ENCODE measurements at places on chromosomes 2 and 18. TPM values are rescaled to one million over a fixed set of nuclear protein-coding genes. Genes with fewer than 3 reads are reported as not detected.

GRCh38 chr2:155223781-155224406 lies 525.4 kb downstream of the KCNJ3 start:
- no peak overlapping the region for H3K4me3 ChIP-seq
- H3K4me1 ChIP-seq = no peaks in the 10 kb centered on the region
- H3K36me3 ChIP-seq = no peaks in the 10 kb centered on the region
- H3K27me3 ChIP-seq = no peaks in the 10 kb centered on the region

DNA sequence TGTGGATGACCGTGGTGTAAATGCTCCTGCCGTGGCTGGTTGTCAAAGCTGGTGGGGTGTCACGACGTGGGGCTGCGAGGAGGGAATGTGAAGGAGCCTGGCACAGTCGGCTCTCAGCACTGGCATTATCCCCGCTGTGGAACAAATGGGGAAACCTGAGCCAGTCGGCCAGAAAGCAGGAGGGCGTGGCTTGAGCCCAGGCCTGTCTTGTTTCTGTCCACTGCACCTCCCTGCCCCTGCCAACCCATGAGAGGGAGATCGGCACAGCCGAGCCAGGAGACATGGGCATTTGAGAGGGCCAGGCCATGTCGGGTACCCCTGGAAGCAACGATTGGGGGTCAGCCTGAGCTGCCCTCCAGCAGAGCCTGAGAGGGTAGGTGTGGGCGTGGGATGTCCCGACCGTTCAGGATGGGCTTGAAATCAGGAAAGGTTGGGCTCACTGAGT lies 44.5 kb downstream of the PDIA6 start:
- H3K4me1 ChIP-seq = no peaks in the 10 kb centered on the region
- no peaks in the 10 kb centered on the region for H3K27me3 ChIP-seq
- no peaks in the 10 kb centered on the region for H3K36me3 ChIP-seq
- DNase-seq = no peak
- H3K27ac ChIP-seq = no peak overlapping the region

- H3K36me3 ChIP-seq = no peaks in the 10 kb centered on the region
- H3K27me3 ChIP-seq = no peaks in the 10 kb centered on the region
- H3K27ac ChIP-seq = no peak overlapping the region
- peaks cover 9% of the 10 kb centered on the region for H3K4me1 ChIP-seq
- H3K4me3 ChIP-seq = no peak overlapping the region
- DNase-seq = no peak
Observed at GRCh38 chr2:113175736-113176695, 2.2 kb downstream of the PSD4 start.

GCG gene
- polyA plus RNA-seq = not detected

- H3K36me3 ChIP-seq = no peaks in the 10 kb centered on the region
- H3K4me1 ChIP-seq = no peaks in the 10 kb centered on the region
- H3K27ac ChIP-seq = no peak overlapping the region
- H3K4me3 ChIP-seq = no peak overlapping the region
- H3K27me3 ChIP-seq = no peaks in the 10 kb centered on the region
Observed at GRCh38 chr2:99794414-99794813, 304.6 kb upstream of the REV1 start.

SULT1C2 gene
- polyA plus RNA-seq = 1.3 TPM

GRCh38 chr2:96553176-96553956 lies 16.8 kb downstream of the ARID5A start:
- no peak overlapping the region for H3K27ac ChIP-seq
- peaks cover 8% of the 10 kb centered on the region for H3K4me1 ChIP-seq
- no peak overlapping the region for H3K4me3 ChIP-seq
- no peaks in the 10 kb centered on the region for H3K36me3 ChIP-seq
- H3K27me3 ChIP-seq = no peaks in the 10 kb centered on the region

DNA sequence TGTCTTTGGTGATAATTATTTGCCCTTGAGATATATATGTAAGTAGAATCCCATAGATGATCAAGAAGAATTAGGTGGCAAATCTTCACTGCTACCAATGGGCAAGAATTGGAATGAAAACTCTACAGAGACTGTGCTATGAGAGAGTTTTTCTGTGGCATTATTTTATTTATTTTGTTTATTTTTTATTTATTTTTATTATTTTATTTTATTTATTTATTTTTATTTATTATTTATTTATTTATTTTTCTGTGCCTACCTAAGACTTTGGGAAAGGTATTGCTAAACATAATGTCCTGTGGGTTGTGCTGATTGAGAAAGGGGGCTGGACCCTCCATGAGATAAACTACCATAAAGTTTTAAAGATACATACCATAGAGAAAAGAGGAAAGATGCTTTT lies 16.6 kb upstream of the NR4A2 start:
- no peaks in the 10 kb centered on the region for H3K4me1 ChIP-seq
- no peak overlapping the region for H3K4me3 ChIP-seq
- H3K27ac ChIP-seq = no peak overlapping the region
- no peaks in the 10 kb centered on the region for H3K27me3 ChIP-seq
- no peak for DNase-seq

- no peaks in the 10 kb centered on the region for H3K27me3 ChIP-seq
- no peak overlapping the region for H3K4me3 ChIP-seq
- no peak overlapping the region for H3K27ac ChIP-seq
- no peak for DNase-seq
Observed at GRCh38 chr2:232538671-232539070, 821 bp upstream of the CHRNG start.

DNA sequence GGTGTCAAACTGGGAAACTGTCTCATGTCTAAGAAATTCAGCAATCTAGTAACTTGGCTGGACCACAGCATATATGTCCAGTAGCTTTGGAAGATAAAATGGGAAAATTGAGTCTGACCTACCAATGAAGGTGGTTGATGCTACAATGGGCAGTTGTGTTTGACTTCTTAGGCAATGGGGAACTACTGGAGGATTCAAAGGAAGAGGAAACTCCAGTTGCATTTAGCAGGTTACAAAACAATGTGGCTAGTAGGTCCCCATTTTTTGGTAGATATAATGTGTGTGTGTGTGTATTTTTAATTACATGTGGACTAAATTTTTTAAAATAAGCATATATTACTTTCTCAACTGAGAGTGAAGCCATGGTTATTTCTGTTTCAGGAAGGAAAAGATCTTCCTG lies 427.7 kb downstream of the NBAS start:
- H3K4me1 ChIP-seq = no peaks in the 10 kb centered on the region
- DNase-seq = no peak
- no peaks in the 10 kb centered on the region for H3K27me3 ChIP-seq
- no peak overlapping the region for H3K27ac ChIP-seq
- H3K36me3 ChIP-seq = no peaks in the 10 kb centered on the region
- H3K4me3 ChIP-seq = no peak overlapping the region

VIL1 gene
- polyA plus RNA-seq = 1.6 TPM

NPPC gene
- polyA plus RNA-seq = 0.78 TPM

DNA sequence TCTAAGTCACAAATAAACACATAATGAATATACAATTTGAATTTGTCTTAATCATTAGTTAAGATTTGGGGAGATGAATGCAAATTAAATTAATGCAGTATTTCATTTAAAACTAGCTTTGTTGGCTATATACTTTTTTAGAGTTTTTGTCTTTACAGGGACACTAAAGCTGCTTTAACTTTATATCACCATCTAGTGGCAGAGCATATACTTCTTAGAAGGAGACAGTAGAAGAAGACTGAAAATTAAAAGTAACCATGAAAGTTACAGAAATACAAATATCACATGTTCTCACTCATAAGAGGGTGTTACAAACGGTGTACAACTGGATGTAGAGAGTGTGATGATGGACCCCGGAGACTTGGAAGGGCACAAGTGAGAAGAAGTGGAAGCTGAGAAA lies 268.3 kb upstream of the NETO1 start:
- H3K4me3 ChIP-seq = no peak overlapping the region
- no peaks in the 10 kb centered on the region for H3K36me3 ChIP-seq
- H3K4me1 ChIP-seq = no peaks in the 10 kb centered on the region

DNA sequence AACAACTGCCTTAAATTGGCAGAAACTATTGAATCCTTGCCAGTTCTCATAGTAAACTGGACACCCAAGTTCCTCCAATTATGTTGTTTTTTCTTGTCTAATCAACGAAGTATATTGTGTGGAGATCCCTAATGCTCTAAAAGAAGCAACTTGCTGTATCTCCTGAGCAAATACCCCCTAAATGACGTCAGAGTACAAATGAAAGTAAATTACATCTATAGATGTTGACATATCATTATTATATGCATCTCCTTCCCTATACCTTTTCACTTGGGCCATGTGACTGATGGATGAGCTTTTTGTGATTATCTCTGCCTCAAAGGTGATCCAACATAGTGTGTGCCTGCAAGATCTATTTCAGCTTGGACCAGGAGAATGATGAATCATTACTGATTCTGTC lies 159.4 kb downstream of the CCDC148 start:
- no peak overlapping the region for H3K4me3 ChIP-seq
- H3K27me3 ChIP-seq = no peaks in the 10 kb centered on the region
- H3K27ac ChIP-seq = no peak overlapping the region
- no peak for DNase-seq
- H3K36me3 ChIP-seq = no peaks in the 10 kb centered on the region
- H3K4me1 ChIP-seq = no peaks in the 10 kb centered on the region

DNA sequence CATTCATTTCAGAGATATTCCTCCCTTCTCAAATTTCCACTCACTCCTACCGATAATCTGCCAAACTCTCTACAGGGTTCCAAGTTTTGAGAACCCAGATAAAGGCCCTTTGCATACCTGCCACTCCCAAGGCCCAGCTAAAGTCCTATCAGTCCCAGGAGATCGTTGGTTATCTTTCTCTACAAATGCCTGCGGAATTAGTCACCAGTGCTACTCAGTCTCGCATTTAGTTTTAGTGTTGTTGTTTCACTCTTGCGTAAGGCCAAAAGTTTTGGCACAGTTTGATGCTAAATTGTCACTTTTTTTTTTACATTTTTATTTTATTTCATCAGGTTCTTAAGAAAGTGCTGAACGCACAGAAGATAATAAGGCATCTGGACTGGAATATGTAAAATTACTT lies 29.2 kb upstream of the SETBP1 start:
- no peaks in the 10 kb centered on the region for H3K4me1 ChIP-seq
- no peak overlapping the region for H3K27ac ChIP-seq
- no peaks in the 10 kb centered on the region for H3K27me3 ChIP-seq

GRCh38 chr2:128416109-128416785 lies 97.6 kb upstream of the HS6ST1 start:
- no peaks in the 10 kb centered on the region for H3K4me1 ChIP-seq
- H3K27me3 ChIP-seq = no peaks in the 10 kb centered on the region
- no peaks in the 10 kb centered on the region for H3K36me3 ChIP-seq
- no peak overlapping the region for H3K4me3 ChIP-seq

DNA sequence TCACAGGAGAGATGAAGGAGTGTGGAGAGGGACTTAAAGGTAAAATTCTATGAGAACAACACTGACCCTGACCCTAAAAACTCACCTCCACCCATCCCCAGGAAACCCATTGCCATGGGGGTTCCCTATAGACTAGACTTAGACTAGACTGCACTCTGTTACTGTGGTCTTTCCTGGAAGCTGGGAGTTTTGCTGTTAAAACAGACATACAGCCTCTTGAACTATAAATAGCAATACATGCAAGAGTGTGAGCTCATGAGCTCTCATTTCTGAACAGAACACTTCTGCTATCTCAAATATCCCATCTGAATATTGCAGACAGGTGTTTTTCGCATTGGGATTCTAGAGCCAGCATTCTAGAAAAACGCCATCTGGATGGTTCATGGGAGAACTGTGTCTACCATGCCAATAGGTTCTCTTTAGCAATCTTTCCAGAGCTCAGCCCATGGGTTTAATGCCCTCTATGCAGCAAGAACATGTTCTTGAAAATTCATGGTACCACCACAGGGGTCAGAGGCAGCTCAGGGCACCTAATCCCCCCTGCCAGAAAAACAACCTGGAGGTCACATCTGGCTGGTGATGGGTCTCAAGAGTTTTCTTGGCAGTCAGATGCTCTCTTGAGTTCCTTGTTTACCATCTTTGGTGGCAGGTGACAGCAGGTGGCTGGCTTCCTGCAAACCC lies 51.9 kb downstream of the SLC14A2 start:
- no peak overlapping the region for H3K27ac ChIP-seq
- H3K4me3 ChIP-seq = no peak overlapping the region
- no peaks in the 10 kb centered on the region for H3K27me3 ChIP-seq
- no peak for DNase-seq
- H3K36me3 ChIP-seq = no peaks in the 10 kb centered on the region

HOXD11 gene
- 0.29 TPM for polyA plus RNA-seq

- no peaks in the 10 kb centered on the region for H3K4me1 ChIP-seq
- no peak overlapping the region for H3K27ac ChIP-seq
- no peaks in the 10 kb centered on the region for H3K27me3 ChIP-seq
- DNase-seq = no peak
Observed at GRCh38 chr18:57891707-57892391, 88.7 kb upstream of the ATP8B1 start.

DNA sequence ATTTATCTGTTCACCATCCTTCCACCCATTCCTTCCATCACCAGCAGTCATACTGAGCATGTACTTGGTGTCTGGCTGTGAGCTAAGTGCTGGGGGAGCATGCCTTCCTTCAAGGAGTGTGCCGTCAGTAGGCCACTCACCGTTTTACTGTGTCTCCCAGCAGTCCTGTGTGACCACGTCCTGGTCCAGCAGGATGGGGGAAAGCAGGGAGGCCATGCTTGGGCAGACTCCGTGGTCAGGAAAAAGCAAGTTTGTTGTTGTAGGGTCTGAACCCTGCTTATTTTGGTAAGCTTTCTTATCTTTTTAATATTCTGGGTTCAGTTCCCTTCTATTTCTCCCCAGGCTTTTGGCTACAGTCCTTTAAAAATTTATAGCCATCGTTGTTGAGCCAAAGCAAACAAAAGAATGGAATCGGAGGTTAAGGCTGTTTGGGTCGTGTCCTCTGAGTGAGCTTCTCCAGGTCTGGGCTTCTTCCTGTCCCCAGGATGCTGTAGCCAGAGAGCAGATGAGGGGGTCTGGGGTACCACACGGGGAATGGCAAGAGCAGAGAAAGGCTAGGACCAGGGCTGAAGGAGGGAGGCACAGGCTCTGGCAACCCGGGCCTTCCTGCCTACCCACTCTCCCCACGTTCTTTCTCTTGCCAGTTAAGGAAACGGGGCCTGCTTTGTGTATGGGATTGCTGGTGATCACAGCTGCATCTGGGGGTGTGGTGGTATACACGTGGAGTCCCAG lies 13.5 kb downstream of the SLC30A3 start:
- H3K4me1 ChIP-seq = peaks cover 18% of the 10 kb centered on the region
- H3K4me3 ChIP-seq = no peak overlapping the region
- H3K36me3 ChIP-seq = no peaks in the 10 kb centered on the region
- no peak for DNase-seq

- H3K27me3 ChIP-seq = no peaks in the 10 kb centered on the region
- no peak overlapping the region for H3K4me3 ChIP-seq
- no peak for DNase-seq
- H3K4me1 ChIP-seq = peaks cover 10% of the 10 kb centered on the region
- H3K27ac ChIP-seq = no peak overlapping the region
Observed at GRCh38 chr2:10300328-10300920, 2.3 kb upstream of the HPCAL1 start.

- DNase-seq = no peak
- H3K36me3 ChIP-seq = no peaks in the 10 kb centered on the region
- H3K4me3 ChIP-seq = no peak overlapping the region
Observed at GRCh38 chr18:57898506-57899124, 95.5 kb upstream of the ATP8B1 start.
